SK-N-SH (cell line): ENCODE measurements at places on chromosomes 13 and 19. TPM values are rescaled to one million over a fixed set of nuclear protein-coding genes. Genes with fewer than 3 reads are reported as not detected.

The RDH8 gene
- polyA plus RNA-seq, result 0.03 TPM in 1 of 2 replicates, not detected in the other

DNA sequence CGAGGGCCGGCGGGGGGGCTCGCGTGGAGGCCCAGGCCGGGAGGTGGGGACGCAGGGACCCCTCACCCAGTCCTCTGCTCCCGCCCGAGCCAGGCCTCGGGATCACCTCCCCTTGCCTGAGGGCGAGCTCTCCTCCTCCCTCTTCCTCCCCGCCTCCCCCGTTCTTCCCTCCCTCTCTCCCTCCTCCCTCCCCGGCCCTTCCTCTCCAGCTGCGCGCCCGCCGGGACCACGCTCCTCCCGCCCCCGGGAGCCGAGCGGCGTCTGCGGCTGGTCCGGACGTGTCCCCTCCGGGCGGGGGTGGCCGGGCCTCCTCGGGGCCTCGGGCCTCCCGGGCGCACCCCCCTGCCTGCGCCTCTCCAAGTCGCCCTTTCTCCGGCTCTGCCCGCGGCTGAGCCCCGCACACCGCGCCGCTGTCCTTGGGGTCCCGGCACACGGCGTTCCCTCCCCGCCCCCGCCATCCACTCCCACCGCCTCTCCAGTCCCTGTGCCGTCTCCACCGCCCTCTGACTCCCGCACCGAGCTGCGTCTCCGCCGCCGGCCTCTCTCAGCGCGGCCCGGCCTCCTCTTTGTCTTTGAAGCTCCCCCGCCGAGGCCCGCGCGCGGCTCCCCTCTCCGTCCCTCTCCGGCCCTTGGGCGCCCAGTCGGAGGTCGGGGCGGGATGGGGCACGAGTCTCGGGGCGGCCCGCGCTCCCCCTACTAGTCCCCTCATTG is 5.7 kb downstream of the SOX1 start:
- no peak overlapping the region for H3K27ac ChIP-seq
- H3K36me3 ChIP-seq, result no peaks in the 10 kb centered on the region
- no peaks in the 10 kb centered on the region for H3K4me1 ChIP-seq
- H3K4me3 ChIP-seq, result no peak overlapping the region
- DNase-seq, result no peak
- peaks cover 82% of the 10 kb centered on the region for H3K27me3 ChIP-seq

DNA sequence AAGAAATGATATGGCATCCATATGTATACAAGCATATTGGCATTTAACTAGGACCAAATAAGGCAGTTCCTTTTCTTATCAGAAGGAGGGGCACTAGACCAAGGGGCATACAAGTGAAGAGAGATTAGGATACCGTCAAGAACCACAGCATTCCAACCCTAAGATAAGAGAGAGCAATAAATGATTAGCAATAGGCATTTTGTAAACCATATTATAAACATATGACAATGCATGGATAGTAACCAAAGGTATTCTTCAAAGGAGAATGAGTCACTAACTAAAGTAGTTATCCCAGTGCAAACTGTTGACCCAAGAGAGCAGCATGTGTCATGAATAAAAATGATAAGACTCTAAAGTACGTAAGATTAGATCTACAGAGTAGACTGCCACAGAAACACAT is 500.9 kb upstream of the HTR2A start:
- H3K4me3 ChIP-seq, result no peak overlapping the region
- H3K27ac ChIP-seq, result no peak overlapping the region
- H3K36me3 ChIP-seq, result no peaks in the 10 kb centered on the region
- H3K27me3 ChIP-seq, result no peaks in the 10 kb centered on the region
- DNase-seq, result no peak
- H3K4me1 ChIP-seq, result no peaks in the 10 kb centered on the region; the same call in 1 of the 2 replicates

- H3K4me1 ChIP-seq, result no peaks in the 10 kb centered on the region
- H3K27me3 ChIP-seq, result no peaks in the 10 kb centered on the region; the same call in 1 of the 2 replicates
- no peak overlapping the region for H3K27ac ChIP-seq
- no peak for DNase-seq
- H3K4me3 ChIP-seq, result no peak overlapping the region
- H3K36me3 ChIP-seq, result no peaks in the 10 kb centered on the region
Measured at GRCh38 chr13:36770741-36771140, 48.3 kb upstream of the RFXAP start.

The MIA gene
- polyA plus RNA-seq, result 0.47 TPM in 1 of 2 replicates, not detected in the other

DNA sequence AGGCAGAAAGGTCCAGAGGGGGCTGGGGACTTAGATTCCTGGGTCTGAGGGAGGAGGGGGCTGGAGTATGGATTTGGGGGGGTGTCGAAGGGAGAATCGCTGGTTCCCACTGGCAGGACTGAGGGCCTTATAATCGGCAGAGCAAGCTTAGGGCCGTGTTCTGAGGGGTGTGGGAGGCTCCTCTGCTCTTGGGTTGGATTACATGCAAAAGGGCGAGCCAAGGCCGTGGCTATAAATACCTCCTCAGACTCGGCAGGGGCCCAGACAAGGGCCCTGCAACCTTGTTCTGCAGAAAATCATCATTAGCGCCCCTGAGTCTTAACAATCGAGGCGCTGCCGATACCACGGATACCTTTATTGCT is 707 bp upstream of the MAMSTR start:
- no peak for DNase-seq
- H3K27me3 ChIP-seq, result no peaks in the 10 kb centered on the region
- H3K27ac ChIP-seq, result peak overlapping the region; percentile 88; the same call in 1 of the 2 replicates
- no peaks in the 10 kb centered on the region for H3K36me3 ChIP-seq

DNA sequence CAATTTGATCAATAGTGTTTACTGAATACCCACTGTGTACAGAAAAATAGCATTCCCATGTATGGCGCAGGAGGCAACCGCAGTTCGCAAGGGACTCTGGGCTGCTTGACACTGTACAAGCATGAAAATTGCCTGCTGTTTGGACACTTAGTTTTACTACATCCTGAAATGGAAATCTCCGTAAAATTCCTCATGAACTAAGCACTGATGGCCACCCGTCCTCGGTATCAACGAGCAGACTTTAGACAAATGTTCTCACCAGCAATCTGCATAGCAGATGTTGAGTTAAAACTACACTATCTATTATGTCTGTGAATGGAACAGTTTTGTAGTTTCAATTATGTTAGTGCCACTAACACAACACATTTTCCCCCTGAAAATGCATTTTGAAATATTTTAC is 294.7 kb downstream of the DCLK1 start:
- H3K27me3 ChIP-seq, result no peaks in the 10 kb centered on the region
- H3K36me3 ChIP-seq, result no peaks in the 10 kb centered on the region
- H3K4me1 ChIP-seq, result peaks cover 3% of the 10 kb centered on the region
- H3K4me3 ChIP-seq, result no peak overlapping the region
- no peak overlapping the region for H3K27ac ChIP-seq

The FBXO17 gene
- 30.8 and 40.7 TPM in 2 replicates for polyA plus RNA-seq

The EDDM13 gene
- polyA plus RNA-seq, result not detected in 2 replicates

- no peaks in the 10 kb centered on the region for H3K36me3 ChIP-seq
- DNase-seq, result no peak
- H3K27ac ChIP-seq, result no peak overlapping the region
- no peaks in the 10 kb centered on the region for H3K4me1 ChIP-seq
Measured at GRCh38 chr13:76414320-76414719, 471.9 kb downstream of the KCTD12 start.

The LHB gene
- polyA plus RNA-seq, result 0.13 and 0.23 TPM in 2 replicates

The ZNF415 gene
- polyA plus RNA-seq, result 1.6 and 1.9 TPM in 2 replicates

- no peak overlapping the region for H3K27ac ChIP-seq
- DNase-seq, result no peak
- peaks cover 14% of the 10 kb centered on the region; the same call in 1 of the 2 replicates for H3K4me1 ChIP-seq
- H3K36me3 ChIP-seq, result peaks cover 16% of the 10 kb centered on the region; the same call in 1 of the 2 replicates
Measured at GRCh38 chr19:1093330-1093729, 1.8 kb downstream of the POLR2E start.

The COLGALT1 gene
- 75.9 and 83.8 TPM in 2 replicates for polyA plus RNA-seq

DNA sequence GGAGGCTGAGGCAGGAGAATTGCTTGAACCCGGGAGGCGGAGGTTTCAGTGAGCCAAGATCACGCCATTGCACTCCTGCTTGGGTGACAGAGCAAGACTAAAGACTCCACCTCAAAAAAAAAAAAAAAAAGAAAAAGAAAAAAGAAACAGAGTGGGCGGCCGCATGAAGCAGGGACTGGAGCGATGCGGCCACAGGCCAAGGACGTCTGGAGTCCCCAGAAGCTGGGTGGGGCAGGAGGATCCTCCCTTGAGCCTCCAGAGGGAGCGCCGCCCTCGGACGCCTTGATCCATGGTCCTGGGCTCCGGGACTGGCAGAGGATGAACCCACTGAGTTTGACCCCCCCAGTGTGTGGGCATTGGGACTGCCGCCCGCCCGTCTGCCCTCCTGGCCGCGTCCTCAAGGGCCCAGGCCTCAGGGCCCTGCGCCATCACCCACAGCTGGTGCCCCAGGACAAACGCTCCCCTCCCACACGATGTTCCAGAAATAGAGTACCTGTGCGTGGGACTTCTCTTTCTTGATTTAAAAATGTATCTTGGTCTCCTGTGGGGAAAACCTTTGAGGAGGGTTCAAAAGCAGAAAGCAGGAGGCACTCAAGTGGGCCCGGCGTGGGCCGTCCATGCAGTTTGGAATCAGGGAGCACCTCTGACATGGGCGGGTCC is 15.5 kb downstream of the BTBD2 start:
- H3K27me3 ChIP-seq, result no peaks in the 10 kb centered on the region
- H3K4me3 ChIP-seq, result no peak overlapping the region
- peaks cover 12% of the 10 kb centered on the region for H3K36me3 ChIP-seq
- no peaks in the 10 kb centered on the region for H3K4me1 ChIP-seq
- no peak overlapping the region for H3K27ac ChIP-seq
- no peak for DNase-seq

DNA sequence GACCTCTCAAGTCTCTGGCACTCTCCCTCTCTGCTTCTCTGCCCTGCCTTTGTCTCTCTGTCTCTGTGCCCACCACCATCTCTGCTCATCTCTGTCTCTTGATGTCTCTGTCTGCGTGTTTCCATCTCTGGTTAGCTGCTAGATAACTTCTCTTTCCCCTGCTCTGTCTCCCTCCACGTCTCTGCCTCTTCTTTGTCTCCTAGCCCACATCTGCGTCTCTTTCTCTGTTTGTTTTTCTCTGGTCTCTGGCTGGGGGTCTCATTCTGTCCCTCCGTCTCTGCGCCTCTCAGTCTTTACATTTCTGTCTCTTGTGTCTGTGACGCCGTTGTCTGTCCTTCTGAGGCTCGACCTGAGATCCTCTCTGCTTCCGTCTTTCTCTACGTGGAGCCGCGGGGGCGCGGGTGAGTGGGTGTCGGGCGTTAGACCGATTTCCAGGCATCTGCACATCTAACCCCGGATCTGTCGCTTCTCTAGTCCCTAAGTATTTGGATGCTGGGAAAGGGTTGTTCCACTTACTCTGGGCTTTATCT is 386 bp downstream of the GIPR start:
- H3K4me1 ChIP-seq, result peaks cover 15% of the 10 kb centered on the region; the same call in 1 of the 2 replicates
- no peak for DNase-seq
- no peaks in the 10 kb centered on the region for H3K36me3 ChIP-seq
- no peaks in the 10 kb centered on the region for H3K27me3 ChIP-seq
- H3K27ac ChIP-seq, result no peak overlapping the region; the same call in 1 of the 2 replicates
- H3K4me3 ChIP-seq, result peak overlapping the region; percentile 47

- no peak for DNase-seq
- no peak overlapping the region for H3K4me3 ChIP-seq
- no peaks in the 10 kb centered on the region for H3K4me1 ChIP-seq
- no peak overlapping the region for H3K27ac ChIP-seq
- no peaks in the 10 kb centered on the region for H3K36me3 ChIP-seq
Measured at GRCh38 chr13:108154421-108154858, 60.9 kb downstream of the LIG4 start.

The LRRC63 gene
- 0.03 and 0.13 TPM in 2 replicates for polyA plus RNA-seq

GRCh38 chr13:51683597-51683996 is 99.3 kb downstream of the WDFY2 start:
- H3K36me3 ChIP-seq, result 0 out of 2 replicates have a peak, but pooled peaks cover 8% of the 10 kb centered on the region
- H3K27me3 ChIP-seq, result no peaks in the 10 kb centered on the region
- H3K4me1 ChIP-seq, result peaks cover 7% of the 10 kb centered on the region

DNA sequence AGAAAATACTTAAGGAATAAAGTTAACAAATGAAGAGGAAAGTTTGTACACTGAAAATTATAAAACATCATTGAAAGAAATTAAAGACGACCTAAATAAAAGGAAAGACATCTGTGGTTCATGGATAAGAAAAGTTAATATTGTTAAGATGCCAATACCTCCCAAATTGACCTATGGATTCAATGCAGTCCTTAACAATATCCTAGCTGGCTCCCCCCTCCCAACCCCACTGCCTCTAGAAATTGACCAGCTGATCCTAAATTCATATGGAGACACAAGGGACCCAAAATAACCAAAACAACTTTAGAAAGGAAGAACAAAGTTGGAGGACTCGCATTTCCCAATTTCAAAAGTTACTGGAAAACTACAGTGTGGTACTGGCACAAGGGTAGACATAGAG is 28.3 kb downstream of the ZNF45 start:
- H3K27ac ChIP-seq, result no peak overlapping the region
- no peak overlapping the region for H3K4me3 ChIP-seq
- DNase-seq, result no peak
- H3K36me3 ChIP-seq, result no peaks in the 10 kb centered on the region; the same call in 1 of the 2 replicates

DNA sequence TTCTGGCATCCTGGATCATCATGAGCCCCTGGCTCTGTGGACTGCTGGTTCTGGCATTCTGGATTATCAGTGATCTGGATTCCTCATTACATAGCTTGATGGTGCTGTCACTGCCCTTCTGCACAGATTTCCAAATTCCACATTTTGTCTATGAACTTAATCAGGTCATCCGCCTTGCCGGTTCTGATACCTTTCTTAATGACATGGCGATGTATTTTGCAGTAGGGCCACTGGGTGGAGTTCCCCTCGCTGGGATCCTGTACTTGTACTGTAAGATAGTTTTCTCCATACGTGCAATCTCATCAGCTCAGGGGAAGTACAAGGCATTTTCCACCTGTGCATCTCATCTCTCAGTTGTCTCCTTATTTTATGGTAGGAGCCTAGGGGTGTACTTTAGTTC is 24.4 kb upstream of the OR7C2 start:
- H3K27ac ChIP-seq, result no peak overlapping the region
- H3K27me3 ChIP-seq, result peaks cover 9% of the 10 kb centered on the region; the same call in 1 of the 2 replicates
- no peaks in the 10 kb centered on the region for H3K4me1 ChIP-seq
- peak; percentile 2 for DNase-seq

DNA sequence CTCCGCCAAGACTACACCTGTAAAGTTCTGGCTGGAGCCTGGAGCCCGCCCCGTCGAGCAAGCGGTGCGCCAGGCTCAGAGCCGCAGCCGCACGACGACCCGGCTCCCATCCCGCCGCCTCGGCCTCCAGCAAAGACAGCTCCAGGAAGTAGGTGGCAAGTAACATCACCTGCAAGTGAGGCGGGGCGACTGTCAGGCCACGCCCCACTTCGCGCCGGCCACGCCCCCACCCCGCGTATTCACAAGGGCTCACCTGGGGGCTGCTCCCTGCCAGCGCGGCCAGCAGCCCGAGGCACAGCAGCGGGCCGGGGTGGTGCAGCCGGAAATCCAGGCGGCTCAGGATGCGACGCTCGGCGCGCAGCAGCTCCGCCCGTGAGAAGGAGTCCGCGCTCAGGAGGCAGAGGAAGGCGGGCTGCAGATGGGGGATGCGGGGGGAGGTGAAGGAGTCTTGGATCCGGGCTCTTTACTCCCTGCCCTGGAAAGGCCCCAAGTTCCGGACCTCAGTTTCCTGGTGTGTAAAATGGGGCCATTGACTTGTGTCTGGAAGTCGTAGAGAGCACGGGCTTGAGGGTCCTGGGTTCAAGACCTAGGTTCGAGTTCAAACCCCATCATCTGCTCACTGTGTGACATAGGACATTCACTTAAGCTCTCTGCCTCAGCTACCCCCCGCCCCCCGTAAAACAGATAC is 3.2 kb downstream of the CCNP start:
- no peaks in the 10 kb centered on the region for H3K36me3 ChIP-seq
- no peaks in the 10 kb centered on the region; the same call in 1 of the 2 replicates for H3K4me1 ChIP-seq
- no peak overlapping the region for H3K4me3 ChIP-seq
- H3K27me3 ChIP-seq, result no peaks in the 10 kb centered on the region
- no peak overlapping the region for H3K27ac ChIP-seq

GRCh38 chr13:42699912-42700311 is 81.5 kb upstream of the FAM216B start:
- H3K27ac ChIP-seq, result no peak overlapping the region
- no peak for DNase-seq
- no peaks in the 10 kb centered on the region for H3K4me1 ChIP-seq
- no peaks in the 10 kb centered on the region for H3K27me3 ChIP-seq
